ENCODE measurements at places on chromosomes 7 and 10.

DNA sequence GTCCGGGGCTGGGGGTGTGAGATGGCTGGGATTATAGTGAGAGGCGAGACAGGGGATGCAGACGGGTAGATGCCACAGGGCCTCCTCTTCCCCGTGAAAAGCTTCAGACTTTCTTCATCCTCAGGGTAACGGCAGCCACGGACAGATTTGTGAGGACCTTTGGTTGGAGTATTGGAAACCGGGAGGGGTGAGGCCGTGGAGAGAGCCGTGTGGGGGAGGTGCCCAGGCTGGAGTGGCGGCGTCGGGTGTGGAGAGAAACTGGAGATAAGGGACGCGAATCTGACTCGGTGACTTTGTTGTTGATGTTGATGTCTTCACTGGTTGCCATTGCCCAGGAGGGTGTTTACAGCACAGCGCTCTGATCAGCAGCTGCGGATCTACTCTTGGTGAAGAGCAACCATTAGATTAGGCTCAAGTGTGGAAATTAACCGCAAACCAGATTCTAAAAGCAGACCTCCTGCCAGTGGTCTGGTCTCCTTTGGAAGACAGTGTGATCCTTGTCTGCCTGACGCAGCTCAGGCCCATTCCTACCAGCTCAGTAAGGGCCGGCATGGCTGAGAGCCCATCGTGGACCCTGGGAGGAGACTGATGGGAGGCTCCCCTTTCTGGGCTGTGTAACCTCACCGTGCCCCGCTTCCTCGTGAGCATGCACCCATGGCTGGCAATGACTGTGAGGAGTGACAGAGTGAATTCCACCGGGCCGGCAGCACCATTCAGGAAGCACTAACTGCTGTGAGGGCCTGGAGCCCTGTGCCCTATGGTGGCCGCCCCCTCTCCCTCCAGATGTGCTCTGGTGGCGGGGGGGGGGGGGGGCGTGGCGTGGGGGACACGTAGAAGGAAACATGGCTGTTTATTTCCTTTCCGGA lies 90.3 kb downstream of the INPP5A start:
- peak; percentile 35 for DNase-seq

DNA sequence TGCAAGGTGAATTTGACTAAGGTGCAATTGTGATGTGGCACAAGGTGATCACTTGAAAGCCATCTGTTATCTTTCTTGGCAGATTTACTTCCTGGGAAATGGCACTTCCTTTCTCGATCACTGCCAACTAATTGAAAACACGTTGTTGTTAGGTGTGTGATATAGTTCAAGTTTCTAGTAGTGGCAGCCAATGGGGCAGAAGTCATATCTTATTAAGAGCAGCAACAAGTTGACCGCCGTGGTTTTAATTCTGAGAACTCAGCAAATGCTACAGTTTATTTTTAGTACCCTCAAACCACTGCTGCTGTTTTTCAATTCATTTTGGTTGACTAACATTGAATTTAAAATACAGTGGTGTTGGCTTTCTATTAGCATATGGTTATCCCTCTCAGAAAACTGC lies 1.6 kb downstream of the CHN2 start:
- DNase-seq: no peak

- DNase-seq: no peak
These were observed 8.4 kb upstream of the HYCC1 start for GRCh38 chr7:23022258-23022769.

- no peak for DNase-seq
These were observed 274.8 kb downstream of the FGFR2 start for GRCh38 chr10:121323443-121323842.

- no peak for DNase-seq
These were observed 21.4 kb downstream of the ACBD7 start for GRCh38 chr10:15067154-15067553.

DNA sequence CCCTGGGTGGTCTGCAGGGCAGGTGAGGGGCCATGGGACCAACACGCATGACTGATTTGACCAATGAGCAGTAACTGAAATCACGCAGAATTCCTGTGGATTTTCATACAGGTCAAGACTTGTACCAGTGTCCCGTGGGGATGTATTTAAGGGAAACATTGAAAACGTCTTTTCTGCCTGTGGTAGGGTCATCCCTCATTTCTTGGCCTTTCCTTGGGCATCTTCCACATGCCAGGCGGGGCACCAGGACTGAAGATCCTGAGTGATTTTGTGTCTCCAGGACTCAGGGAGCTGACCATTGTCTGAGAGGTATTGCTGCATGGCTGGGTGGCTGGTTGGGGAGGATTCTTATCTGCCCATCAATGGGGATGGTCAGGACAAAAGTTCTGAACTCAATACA lies 289.0 kb downstream of the GLRX3 start:
- no peak for DNase-seq

GRCh38 chr7:120441850-120442249 lies 168.9 kb downstream of the KCND2 start:
- DNase-seq: no peak

GRCh38 chr7:155766386-155766785 lies 45.9 kb downstream of the SHH start:
- DNase-seq: no peak

DNA sequence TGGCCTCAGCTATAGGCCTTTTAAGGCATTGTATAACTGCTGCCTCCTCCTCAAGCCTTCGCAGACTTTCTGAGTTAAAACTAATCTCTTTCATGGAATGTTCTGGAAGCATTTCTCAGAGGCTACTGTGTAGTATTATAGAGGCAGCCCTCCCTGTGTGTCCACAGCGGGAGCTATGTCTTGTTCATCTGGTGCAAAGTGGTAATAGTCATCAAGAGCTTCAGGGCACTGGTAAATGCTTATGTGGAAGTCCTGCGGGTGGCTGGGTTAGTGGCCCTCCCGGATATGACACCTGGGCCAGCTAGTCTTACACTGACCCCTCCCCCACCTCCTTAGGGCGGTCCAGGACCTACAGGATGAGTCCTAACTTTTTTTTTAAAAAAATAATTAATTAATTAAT lies 2.2 kb upstream of the ABHD11 start:
- DNase-seq: no peak

GRCh38 chr10:71323407-71323806 lies 4.3 kb downstream of the SLC29A3 start:
- DNase-seq: no peak

DNA sequence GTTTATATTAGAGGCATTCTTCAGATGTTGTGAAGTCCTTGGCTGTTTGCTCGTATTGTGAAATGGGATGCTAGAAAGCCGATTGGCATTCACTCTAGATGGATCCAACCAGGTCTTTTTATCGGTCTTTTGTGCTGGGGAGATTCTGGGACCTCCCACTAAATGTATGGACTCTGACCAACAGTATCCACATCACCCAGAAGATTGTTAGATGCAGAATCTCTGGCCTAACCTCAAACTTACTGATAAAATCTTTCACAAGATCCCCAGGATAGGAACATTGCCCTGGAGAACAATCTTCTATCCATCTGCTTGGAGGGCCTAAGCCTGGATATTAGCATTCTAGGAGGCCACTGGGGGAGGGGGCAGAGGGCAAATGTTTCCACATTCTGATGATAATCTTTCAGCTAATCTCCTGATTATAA lies 160.9 kb downstream of the PLXDC2 start:
- DNase-seq: no peak

DNA sequence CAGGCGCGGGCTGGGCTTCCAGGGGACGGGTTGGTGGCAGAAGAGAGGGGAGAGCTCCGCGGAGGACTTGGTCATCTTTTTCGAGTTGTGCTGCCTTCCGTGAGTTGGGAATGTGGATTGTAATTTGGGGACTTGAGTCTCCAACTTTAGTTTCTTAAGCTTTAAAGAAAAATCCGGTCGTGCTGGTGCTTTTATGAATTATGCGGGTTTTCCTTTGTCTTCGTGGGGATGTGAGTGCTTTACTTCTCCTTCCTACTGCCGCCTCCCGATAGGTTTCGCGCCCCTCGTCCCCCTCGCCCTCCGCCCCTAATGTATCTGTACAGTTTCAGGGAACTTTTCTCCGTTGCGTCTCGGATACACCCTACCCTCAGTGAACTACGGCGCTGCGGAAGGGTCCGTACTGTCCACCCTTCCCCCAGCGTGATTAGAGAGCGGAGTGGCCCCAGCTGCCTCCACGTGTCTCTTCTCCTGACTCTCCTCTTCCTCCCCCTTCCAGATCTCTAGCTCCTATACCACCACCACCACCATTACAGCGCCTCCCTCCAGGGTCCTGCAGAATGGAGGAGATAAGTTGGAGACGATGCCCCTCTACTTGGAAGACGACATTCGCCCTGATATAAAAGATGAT lies 649 bp downstream of the SCD start:
- no peak for DNase-seq

GRCh38 chr10:72542396-72542815 lies 83.5 kb downstream of the MICU1 start:
- no peak for DNase-seq

GRCh38 chr7:2736411-2736914 lies 48.5 kb downstream of the AMZ1 start:
- no peak for DNase-seq

GRCh38 chr10:119420950-119421875 lies 121.3 kb downstream of the RGS10 start:
- no peak for DNase-seq

- DNase-seq: no peak
These were observed 66.4 kb upstream of the SCIN start for GRCh38 chr7:12504149-12504548.

- no peak for DNase-seq
These were observed 851.9 kb upstream of the GHITM start for GRCh38 chr10:83287374-83287773.

- DNase-seq: no peak
These were observed 717.1 kb downstream of the GRID1 start for GRCh38 chr10:85649461-85649860.

GRCh38 chr10:75091146-75091545 lies 20.3 kb upstream of the SAMD8 start:
- DNase-seq: no peak

DNA sequence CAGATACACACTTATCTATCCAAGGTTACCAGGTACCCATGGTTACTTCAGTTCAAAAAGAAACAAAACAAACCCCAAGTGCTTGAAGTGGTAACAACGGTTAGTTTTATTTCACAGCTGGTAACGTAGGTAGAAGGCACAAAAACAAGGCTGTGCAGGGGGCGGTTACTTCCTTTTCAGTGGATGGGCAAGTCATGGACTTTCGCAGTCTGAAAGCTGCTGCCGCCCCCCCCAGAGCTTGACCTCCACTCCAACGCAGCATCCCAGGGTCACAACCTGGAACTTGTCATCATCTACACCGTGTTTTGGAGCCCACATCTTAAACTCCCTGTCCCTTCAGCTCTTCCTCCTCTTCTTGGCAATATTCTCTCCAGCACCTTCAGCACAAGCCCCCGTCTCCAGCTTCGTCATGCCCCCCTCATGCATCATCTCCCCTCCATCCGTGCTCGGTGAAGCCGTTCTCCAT lies 181.2 kb upstream of the ITGB1 start:
- no peak for DNase-seq

- DNase-seq: no peak
These were observed 194.1 kb upstream of the LYZL2 start for GRCh38 chr10:30823651-30824050.

Data from dorsolateral prefrontal cortex (tissue), 122 donors.